ENCODE measurements at places on chromosomes 5 and 9.

DNA sequence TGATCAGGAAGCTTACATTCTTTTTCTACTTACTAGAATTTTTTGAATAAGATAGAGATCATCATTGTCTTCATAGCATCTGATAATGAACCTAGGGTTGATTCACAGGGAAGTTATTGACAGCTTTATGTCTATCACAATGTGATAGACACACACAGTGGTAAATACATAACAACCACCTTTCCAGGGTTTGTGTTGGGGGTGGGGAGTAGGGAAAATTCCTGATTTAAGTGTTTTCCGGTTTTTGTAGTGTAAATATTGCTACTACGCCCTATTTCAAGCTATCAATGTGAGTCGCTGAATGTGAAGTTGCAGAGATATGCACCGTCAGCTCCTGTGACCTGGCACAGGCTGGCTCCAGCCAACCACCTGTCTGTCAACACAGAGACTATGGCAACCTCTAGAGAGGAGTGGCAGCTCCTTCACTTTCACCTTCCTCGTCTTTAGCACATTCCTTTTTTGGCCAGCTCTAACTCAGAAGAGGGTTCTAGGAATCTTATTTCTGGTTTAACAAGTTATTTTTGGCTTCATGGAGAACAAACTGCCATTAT lies 224.9 kb downstream of the MAT2B start:
- DNase-seq: no peak

- no peak for DNase-seq
Observed at GRCh38 chr5:108311682-108312081, 70.2 kb downstream of the FBXL17 start.

- no peak for DNase-seq
Observed at GRCh38 chr9:99818500-99818899, 3.2 kb upstream of the NR4A3 start.

DNA sequence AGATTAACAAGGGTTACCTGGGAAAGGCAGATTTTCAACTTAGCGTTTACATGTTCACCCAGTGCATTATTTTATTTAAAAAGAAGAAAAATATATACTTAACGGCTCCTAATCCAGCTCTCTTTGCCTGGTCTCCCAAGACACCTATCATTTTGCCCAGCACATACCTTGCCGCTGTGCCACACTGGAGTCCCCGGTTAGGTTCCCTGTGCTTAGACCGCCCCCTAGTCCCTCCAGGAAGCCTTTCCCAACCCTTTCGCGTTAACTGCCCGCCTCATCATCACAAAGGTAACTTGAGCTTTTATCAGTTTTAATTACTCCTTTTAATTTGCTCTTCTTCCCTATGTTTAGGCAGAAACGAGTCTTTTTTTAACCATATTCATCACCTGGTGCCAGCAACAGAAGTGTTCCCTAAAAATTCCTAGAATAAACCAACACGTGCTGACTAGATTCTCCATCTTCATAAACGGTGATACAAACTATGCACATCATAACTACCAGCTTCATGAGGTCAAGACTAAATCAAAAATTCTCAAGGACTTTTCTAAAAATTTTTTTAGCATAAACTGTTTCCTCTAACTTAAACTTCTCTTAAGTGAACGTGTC lies 19.7 kb downstream of the DNAJA1 start:
- DNase-seq: no peak

- DNase-seq: no peak
Observed at GRCh38 chr9:13939701-13940490, 374.0 kb downstream of the NFIB start.

DNA sequence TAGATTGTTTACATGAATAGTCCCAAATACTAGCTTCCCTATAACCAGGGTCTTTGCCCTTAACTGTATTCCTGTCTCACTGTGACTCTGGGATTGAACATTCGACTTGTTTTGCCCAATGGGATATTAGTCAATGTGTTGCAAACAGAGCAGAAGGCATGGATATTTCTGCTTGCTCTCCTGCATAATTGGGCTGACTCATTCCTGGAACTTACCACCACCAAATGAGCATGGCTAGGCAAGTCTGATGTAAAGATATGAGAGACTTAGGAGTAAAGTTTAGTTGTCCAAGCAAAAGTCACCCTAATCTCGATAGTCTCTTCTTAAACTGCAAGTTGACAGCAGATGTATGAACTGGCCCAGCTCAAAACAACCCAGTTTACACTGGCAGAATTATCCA lies 273.5 kb upstream of the CCNG1 start:
- no peak for DNase-seq

- DNase-seq: no peak
Observed at GRCh38 chr9:98453589-98454311, 198.3 kb upstream of the TBC1D2 start.

GRCh38 chr5:171457208-171457981 lies 37.9 kb downstream of the FGF18 start:
- no peak for DNase-seq

GRCh38 chr9:95793924-95794828 lies 81.3 kb upstream of the ERCC6L2 start:
- peak; percentile 97 for DNase-seq

GRCh38 chr5:108531367-108532128 lies 149.7 kb upstream of the FBXL17 start:
- no peak for DNase-seq

DNA sequence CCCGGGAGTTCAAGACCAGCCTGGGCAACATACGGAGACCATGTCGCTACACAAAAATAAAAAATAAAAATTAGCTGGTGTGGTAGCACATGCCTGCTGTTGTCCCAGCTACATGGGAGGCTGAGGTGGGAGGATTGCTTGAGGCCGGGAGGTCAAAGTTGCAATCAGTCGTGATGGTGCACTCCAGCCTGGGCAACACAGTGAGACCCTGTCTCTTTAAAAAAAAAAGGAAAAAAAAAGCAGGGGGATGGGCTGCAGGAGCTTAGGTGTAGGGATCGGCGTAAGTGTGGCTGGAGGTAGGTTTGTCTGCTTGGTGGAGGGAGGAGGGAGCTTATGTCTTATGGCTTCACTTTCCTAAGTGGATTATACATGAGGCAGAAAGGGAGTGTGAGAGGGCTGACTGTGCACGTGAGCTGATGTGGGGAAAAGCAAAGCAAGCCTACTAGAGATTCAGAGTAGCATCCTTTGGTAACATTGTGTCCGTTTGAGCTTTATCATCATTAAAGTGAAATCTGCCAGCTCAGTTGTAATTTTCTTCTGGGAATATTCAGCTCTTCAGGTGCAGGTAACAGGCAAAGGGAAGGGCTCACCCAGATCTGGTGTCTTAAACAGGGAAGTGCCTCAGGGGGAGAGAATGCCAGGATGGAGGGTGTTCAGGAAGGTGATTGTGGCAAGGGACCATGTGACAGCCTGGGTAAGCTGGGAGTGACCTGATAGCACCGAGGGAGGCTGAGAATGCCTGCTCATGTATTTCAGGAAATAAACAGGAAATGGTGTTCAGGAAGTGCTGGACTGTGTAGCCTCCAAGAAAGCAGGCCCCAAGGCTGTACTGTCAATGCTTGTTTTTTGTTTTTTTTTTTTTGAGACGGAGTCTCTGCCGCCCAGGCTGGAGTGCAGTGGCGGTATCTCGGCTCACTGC lies 17.6 kb upstream of the SETX start:
- peak; percentile 97 for DNase-seq

DNA sequence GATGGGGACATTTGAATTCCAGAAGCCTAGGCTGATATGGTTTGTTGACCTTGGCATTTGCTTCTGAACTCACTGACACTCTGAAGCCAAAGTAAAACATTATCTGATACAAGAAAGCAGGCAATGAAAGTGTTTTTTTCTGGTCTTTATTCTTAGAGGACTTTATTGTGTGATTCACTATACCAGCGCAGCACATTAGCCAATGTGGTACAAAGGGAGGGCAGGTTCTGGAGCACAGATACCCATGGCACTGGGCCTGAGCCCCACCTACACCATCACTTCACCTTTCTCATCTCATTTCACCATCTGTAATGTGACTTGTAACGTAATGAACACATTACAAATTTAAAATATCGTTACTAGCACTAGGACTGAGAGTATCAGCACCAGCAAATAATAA lies 89.7 kb upstream of the ZNF366 start:
- DNase-seq: peak; percentile 69

DNA sequence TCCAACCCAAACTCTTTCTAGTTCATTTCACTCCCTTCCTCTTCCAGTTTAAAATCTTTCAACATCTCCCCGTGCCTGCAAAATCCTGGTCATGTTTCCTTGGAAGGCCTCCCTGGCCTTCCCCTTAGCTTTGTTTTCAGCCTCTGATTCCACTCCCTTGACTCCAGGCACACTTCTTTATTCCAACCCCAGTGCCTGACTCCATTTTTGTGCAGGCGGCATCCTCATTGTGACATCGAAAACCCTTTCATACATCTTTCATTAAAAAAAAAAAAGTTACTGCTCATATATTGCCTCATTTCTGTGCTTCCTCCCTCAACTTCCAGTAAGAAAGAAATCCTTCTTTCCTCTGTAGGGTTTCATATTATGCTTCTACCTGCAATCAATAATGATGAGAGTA lies 7.1 kb upstream of the TNFSF8 start:
- no peak for DNase-seq

- no peak for DNase-seq
Observed at GRCh38 chr9:98993570-98993945, 49.9 kb downstream of the COL15A1 start.

DNA sequence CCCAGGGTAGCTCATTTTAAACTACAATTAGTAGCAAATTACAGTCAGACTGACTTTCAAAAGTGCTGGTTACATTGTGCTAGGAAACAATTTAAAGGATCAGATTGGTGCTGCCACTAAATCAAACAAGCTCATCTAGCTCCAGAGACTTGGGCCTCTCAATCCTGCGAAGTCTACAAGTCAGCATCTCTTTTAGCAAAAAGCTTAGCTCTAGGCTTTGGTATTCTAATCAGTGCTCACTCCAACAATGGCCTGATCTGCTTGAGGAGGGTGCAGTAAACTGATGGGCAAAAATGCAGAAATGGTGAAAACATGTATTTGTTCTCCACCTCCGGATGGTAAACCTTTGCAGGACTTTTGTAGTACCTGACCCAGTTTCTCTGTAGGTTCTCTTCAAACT lies 47.0 kb upstream of the SEMA6A start:
- no peak for DNase-seq

GRCh38 chr5:159697530-159697929 lies 218.8 kb upstream of the ADRA1B start:
- DNase-seq: no peak

GRCh38 chr5:102623329-102624065 lies 124.7 kb upstream of the SLCO6A1 start:
- DNase-seq: no peak
